ENCODE measurements at places on chromosomes 3 and 15. TPM values are rescaled to one million over a fixed set of nuclear protein-coding genes. Genes with fewer than 3 reads are reported as not detected.

The GXYLT2 gene
- total RNA-seq = 0.64 TPM

The HGD gene
- 0.20 TPM for total RNA-seq

The ITGA11 gene
- total RNA-seq = 1.3 TPM

The EIF4A2 gene
- total RNA-seq = 148 TPM

The FGD5 gene
- 49.4 TPM for total RNA-seq

The ANXA2 gene
- 4,790 TPM for total RNA-seq

The CCDC54 gene
- not detected for total RNA-seq

The NEIL1 gene
- total RNA-seq = 7.9 TPM

The PCCB gene
- 64.5 TPM for total RNA-seq

The LAMB2 gene
- 338 TPM for total RNA-seq

The PSMD2 gene
- total RNA-seq = 1,106 TPM
